GM12878 (cell line): ENCODE measurements at places on chromosomes 1 and 21. TPM values are rescaled to one million over a fixed set of nuclear protein-coding genes. Genes with fewer than 3 reads are reported as not detected.
A peak's percentile ranks its signal among the peaks of the same experiment; 100 is the strongest.

The LIPI gene
- polyA plus RNA-seq, result 0.13 TPM in 1 of 2 replicates, not detected in the other

The CLCA4 gene
- not detected in 2 replicates for polyA plus RNA-seq

The WNT3A gene
- not detected in 2 replicates for polyA plus RNA-seq

The IQGAP3 gene
- 6.4 and 8.9 TPM in 2 replicates for polyA plus RNA-seq

The TFF3 gene
- not detected in 2 replicates for polyA plus RNA-seq

- no peaks in the 10 kb centered on the region for H3K27me3 ChIP-seq
- no peak for DNase-seq
- H3K4me1 ChIP-seq, result no peaks in the 10 kb centered on the region
- no peaks in the 10 kb centered on the region for H3K36me3 ChIP-seq
- H3K4me3 ChIP-seq, result no peak overlapping the region
Measured at GRCh38 chr1:48402599-48402998, 69.4 kb downstream of the SPATA6 start.

GRCh38 chr1:76179219-76179698, 104.7 kb downstream of the ST6GALNAC3 start:
- no peaks in the 10 kb centered on the region for H3K4me1 ChIP-seq
- H3K27me3 ChIP-seq, result no peaks in the 10 kb centered on the region
- no peak overlapping the region for H3K4me3 ChIP-seq
- no peak for DNase-seq
- no peaks in the 10 kb centered on the region for H3K36me3 ChIP-seq

DNA sequence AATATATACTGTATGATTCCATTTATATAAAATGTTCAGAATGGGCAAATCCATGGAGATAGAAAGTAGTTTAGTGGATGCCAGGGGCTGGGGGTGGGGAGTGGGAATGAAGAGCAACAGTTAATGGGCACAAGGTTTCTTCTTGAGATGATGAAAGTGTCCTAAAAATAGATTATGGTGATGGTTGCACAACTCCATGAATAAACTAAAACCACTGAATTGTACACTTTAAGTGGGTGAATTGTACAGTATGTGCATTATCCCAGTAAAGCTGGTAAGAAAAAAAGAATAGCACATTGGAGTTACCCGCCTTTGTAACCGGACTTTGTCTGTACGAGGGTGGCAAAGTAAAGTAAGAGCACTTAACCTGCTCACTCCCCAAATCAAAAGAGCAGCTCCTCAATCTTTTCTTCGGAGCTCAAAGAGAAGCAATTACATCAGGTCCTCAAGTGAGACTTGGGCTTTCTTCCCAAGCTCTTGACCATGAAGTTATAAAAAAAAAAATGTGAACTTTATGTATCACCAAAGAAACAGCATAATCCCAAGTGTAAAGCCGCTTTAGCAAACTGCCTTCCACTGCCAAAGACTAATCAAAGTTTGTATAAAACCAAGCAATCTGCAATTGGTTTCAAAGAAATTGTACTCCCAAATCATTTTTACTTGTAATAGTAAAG, 32.1 kb downstream of the ALDH9A1 start:
- H3K27me3 ChIP-seq, result no peaks in the 10 kb centered on the region
- H3K36me3 ChIP-seq, result peaks cover 12% of the 10 kb centered on the region
- DNase-seq, result no peak
- no peak overlapping the region for H3K27ac ChIP-seq
- no peak overlapping the region for H3K4me3 ChIP-seq
- no peaks in the 10 kb centered on the region for H3K4me1 ChIP-seq

DNA sequence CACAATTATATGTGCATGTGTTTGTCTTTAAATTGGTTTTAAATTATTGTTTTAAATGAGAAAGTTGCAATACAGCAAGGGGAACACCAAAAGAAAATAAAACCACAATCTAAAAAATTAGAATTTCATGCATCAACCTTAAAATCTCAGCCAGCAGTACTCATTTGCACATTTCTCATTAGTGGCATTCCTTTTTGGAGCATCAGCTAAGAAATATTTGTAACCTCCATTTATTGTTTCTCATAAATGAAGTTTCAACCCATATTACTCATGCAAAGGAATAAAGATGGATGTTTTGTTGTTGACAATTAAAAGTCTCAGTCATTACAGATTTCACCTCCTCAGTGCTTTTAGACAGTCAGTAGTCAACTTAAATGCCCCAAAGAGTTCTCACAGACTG, 160.1 kb downstream of the TBX15 start:
- no peak overlapping the region for H3K4me3 ChIP-seq
- H3K4me1 ChIP-seq, result no peaks in the 10 kb centered on the region
- H3K27ac ChIP-seq, result no peak overlapping the region
- DNase-seq, result no peak
- H3K27me3 ChIP-seq, result no peaks in the 10 kb centered on the region
- H3K36me3 ChIP-seq, result no peaks in the 10 kb centered on the region

DNA sequence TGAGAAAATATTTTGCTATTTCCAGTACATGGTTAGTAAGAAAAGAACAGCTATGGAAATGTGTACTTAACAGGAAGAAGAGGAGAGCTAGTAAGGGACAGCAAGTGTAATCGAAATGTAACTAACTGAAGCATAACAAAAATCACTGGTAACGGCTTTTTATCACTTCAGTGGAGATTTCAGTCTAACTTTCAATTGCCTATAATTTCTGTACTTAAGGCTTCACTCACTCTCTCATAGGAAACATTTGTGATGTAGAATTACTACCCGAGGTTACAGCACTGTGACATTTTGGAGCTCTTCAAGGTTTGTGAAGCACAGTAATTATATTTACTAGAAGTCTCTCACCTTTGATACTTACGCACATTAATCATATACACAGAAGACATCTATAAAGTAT, 1119.1 kb downstream of the AMY1C start:
- no peaks in the 10 kb centered on the region for H3K36me3 ChIP-seq
- no peak overlapping the region for H3K27ac ChIP-seq
- H3K27me3 ChIP-seq, result no peaks in the 10 kb centered on the region
- no peak overlapping the region for H3K4me3 ChIP-seq
- no peaks in the 10 kb centered on the region for H3K4me1 ChIP-seq

- DNase-seq, result no peak
- H3K27me3 ChIP-seq, result peaks cover 19% of the 10 kb centered on the region
- no peaks in the 10 kb centered on the region; the same call in 1 of the 2 replicates for H3K4me1 ChIP-seq
Measured at GRCh38 chr1:235649368-235650163, at the start of gene GNG4. Gene GNG4, minus strand, starts transcription at chr1:235649784. Its CDS starts 65,946 bp downstream, at chr1:235583838.

DNA sequence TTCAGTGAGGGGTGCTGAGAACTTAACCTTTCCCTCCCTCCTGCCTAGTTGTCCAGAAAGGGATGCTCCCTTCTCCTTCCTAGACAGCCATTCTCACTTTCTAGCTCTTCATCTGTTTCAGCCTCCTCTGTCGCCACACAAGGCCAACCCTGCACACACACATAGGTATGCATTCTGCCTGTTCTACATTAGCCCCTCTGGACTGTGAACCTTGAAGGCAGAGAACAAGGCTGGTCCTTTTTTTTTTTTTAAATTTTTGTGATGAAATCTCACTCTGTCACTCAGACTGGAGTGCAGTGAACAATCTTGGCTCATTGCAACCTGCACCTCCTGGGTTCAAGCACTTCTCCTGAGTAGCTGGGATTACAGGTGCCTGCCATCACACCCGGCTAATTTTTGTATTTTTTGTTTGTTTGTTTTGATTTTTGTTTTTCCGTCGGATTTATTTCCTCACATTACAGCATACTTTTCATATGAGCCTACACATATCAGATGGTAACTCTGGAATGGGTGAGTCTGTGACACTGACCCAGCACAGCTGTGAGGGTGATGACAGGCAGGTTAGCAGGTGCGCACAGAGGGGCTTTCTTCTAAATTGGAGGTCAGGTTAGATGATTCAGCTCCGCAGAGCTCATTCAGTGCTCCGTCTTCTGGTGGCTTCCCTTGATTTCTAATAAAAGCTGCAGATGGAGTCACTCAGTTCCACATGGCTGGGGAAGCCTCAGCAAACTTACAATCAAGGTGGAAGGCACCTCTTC, 4.9 kb upstream of the AKR1A1 start:
- no peaks in the 10 kb centered on the region for H3K36me3 ChIP-seq
- DNase-seq, result no peak
- H3K27ac ChIP-seq, result peak overlapping the region; percentile 78
- H3K27me3 ChIP-seq, result no peaks in the 10 kb centered on the region

- no peaks in the 10 kb centered on the region for H3K27me3 ChIP-seq
- no peak for DNase-seq
- no peak overlapping the region for H3K27ac ChIP-seq
- no peak overlapping the region for H3K4me3 ChIP-seq
Measured at GRCh38 chr1:69794831-69795230, 227.1 kb downstream of the LRRC7 start.

GRCh38 chr1:204705888-204706837, 20.6 kb upstream of the LRRN2 start:
- H3K4me1 ChIP-seq, result no peaks in the 10 kb centered on the region
- H3K27ac ChIP-seq, result no peak overlapping the region
- no peak for DNase-seq
- H3K36me3 ChIP-seq, result no peaks in the 10 kb centered on the region
- no peaks in the 10 kb centered on the region for H3K27me3 ChIP-seq

DNA sequence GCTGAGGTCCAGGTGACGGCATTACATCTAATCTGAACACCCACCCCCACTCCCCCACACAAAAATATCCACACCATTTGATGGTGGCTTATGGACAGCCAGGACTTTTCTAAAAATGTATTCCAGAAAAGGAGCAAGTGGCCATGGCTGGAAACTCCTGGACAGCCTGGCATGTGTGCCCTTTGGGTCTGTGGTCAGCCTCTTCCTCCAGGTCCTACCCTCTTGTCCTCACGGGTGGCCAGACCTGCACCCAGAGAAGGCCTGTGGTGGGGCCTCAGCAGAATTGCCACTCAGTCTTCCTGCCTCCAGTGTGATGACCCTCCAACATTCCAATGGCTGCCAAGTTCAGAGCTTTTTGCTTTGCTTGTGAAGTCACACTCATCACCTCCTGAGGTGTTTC, 600.6 kb downstream of the AJAP1 start:
- no peaks in the 10 kb centered on the region for H3K36me3 ChIP-seq
- no peaks in the 10 kb centered on the region for H3K4me1 ChIP-seq
- H3K27me3 ChIP-seq, result no peaks in the 10 kb centered on the region
- no peak for DNase-seq
- H3K4me3 ChIP-seq, result no peak overlapping the region

DNA sequence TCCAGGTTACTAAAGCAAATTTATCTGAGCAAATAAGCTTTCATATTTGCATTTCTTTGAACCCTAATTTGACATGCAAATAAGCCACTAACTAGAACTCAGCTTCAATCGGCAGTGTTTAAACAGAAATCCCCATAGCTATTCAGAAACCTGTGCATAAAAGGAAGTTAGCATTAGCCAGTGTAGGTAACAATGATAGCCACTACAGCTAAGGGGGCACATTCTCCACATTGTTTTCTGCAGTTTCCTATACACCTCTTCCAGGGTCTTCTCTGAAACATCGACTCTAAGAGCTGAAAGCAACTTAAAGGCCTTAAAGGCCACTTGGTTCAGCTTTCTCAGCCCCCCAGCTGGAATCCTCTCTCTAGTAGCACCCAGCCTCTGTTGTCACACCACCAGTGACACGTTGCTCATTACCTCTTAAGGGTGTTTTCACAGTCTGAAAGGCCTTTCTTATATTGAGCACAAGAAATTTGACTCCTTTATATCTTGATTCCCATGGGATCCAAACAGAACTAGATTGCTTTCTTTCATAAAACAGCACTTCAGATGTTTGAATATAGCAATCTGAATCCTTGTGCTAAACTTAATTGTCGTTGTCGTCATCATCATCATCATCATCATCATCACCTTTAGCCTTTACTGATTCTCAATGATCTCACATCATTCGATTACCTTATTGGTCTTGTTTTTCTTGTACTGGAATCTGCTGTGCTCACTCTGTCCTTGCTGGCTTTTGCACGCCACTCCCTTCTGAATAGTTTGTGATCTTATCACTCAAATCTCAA, 93.9 kb upstream of the DAB1 start:
- H3K4me3 ChIP-seq, result no peak overlapping the region
- H3K36me3 ChIP-seq, result no peaks in the 10 kb centered on the region
- H3K27ac ChIP-seq, result no peak overlapping the region
- H3K27me3 ChIP-seq, result no peaks in the 10 kb centered on the region
- H3K4me1 ChIP-seq, result no peaks in the 10 kb centered on the region
- no peak for DNase-seq

GRCh38 chr1:36232212-36233095, 8.2 kb downstream of the THRAP3 start:
- H3K4me3 ChIP-seq, result no peak overlapping the region
- no peaks in the 10 kb centered on the region for H3K27me3 ChIP-seq
- no peak for DNase-seq
